ENCODE measurements at places on chromosomes 5 and 9.

- DNase-seq, result no peak
These were observed 218.8 kb downstream of the TMEM167A start for GRCh38 chr5:82858151-82859025.

DNA sequence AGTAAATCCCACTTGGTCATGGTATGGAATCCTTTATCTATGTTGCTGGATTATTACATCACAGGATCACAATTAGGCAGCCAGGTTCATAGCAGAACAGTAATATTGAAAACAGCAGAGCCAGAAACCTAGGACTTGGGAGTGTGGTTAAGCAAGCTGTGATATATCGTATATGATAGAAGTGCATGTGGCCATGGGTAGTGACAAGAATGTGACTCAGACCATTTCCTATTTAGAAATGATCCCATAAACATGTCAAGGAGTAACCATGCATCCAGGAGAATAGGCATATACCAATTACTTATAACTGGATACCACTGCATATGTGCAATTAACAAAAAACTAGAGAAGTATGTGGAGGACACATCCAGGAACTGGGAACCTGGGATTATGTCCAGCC lies 31.2 kb downstream of the AMBP start:
- DNase-seq, result peak; percentile 7

GRCh38 chr9:82989929-82990328 lies 73.0 kb downstream of the RASEF start:
- peak; percentile 43 for DNase-seq

DNA sequence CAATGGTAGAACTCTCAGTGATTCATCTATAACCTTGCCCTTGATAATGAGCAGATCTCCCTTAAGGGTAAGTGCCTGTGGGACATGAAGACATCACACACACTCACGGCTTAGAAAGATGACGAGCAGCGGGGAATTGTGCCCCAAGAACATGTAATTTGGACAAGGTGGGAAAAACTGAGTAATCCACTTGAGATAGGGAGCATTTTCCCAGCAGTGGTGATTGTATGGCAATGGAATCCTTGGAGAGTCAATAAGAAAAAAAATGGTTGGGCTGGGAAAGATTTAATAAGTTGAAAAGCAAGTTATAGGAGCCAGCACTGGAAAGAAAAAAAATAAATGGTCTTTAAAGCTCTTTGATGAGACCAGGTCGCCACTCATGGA lies 193.1 kb downstream of the GLIS3 start:
- DNase-seq, result no peak

DNA sequence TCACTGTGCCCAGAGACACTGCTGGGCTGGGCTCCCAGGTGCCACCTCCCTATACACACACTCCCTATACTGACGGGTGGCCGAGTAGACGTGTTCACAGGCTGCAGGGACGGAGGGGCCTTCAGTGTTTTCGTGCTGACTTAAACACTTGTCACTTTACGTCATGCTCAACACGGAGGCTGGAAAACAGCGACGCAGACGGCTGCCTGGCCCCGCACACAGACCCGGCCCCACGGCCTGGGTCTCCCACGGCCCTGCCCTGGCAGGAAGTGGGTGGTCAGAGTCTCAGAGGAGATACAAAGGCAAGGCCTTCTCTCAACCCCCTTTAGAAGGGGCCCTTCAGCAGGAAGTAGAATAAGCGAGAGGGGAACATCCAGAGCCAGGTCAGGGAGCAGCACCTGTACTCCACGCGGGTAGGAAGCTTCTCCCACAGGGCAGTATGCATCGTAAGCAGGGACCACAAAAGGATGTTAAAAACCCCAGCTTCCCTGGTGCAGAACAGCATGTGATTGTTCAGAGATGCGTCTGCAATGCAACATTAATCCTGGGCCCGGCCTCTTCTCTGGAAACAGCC lies 11.9 kb upstream of the TBC1D9B start:
- no peak for DNase-seq

DNA sequence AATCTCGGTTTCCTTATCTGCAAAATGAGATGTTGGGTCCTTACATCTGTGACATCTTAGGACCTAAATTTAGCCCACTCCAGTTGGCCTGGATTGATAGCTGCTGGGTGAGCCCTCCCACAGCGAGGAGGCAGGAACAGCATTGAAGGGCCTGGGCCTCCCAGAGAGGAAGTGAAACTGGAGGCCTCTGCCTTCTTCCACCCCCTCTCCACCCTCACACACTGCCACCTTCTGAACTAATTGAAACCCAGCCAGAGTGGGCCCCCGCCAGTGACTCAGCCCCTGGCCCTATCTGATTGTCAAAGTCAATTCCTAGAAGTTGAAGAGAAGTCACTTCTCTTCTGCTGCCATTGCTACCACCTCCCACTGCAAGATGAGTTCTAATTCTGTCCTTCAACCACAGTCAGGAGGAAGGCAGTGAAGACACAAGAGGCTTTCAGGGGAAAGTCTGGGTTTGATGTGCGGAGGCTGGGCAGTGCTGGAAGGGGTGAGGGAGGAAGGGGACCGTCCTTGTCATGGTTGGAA lies 55.2 kb upstream of the NEK6 start:
- peak; percentile 51 for DNase-seq

DNA sequence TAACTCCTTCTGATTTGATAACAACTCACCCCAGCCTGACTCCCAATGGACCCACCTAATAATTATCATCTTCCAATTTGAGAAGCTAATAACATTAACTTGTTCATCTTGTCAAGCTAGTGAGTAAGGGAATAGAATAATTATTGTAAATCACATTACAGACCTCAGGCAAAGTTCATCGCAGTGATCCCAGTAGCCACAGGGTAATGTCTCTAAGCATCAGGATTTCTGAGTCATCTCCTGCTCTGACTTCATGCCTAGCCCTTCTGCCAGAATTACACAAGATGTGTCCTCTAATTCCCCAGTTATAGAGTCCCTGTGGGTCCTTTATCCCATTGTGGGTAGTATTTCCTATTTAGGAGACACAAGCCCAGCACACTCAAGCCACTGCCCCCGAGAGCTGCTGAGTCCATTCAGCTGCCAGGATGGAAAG lies 365.7 kb downstream of the DEPDC1B start:
- peak; percentile 90 for DNase-seq

- DNase-seq, result no peak
These were observed 117.7 kb downstream of the SNCAIP start for GRCh38 chr5:122429545-122430318.

- peak; percentile 52 for DNase-seq
These were observed 418.3 kb downstream of the CDH10 start for GRCh38 chr5:24226479-24226878.

- no peak for DNase-seq
These were observed 49.2 kb upstream of the SMIM32 start for GRCh38 chr5:136242136-136242535.

GRCh38 chr9:98558575-98558974 lies 150.2 kb downstream of the GABBR2 start:
- peak; percentile 35 for DNase-seq

DNA sequence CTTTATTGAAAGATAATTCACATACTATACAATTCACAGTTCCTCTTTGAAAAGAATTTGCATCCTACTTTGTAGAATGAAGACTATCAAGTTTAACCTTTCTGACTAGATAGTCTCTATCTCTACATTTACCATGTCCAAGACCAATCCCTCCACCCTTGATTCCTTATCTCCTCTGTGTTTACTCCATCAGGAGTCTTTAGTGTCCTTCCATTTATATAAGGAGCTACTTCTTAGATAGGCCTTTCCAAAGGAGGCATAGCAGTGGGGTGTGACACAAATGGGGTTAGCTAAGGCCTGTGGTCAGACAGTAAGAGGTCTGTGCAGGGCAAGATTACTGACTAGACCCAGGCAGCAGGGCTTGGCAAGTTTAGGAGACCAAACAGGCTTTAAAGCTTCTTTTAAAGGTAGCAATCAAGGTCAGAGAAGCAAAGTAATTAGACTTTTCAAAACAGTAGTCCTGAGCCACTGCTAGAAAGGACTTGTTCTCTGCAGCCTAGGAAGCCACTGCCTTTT lies 11.1 kb upstream of the DMXL1 start:
- DNase-seq, result no peak

- peak; percentile 15 for DNase-seq
These were observed 1.1 kb downstream of the BAG1 start for GRCh38 chr9:33263131-33264002.

GRCh38 chr5:59041355-59041754 lies 458.5 kb downstream of the RAB3C start:
- no peak for DNase-seq

All from HT1080 (cell line).